ENCODE measurements at places on chromosomes 6 and 20.

- no peak for DNase-seq
Measured at GRCh38 chr6:127173156-127173940, 54.9 kb downstream of the RSPO3 start.

DNA sequence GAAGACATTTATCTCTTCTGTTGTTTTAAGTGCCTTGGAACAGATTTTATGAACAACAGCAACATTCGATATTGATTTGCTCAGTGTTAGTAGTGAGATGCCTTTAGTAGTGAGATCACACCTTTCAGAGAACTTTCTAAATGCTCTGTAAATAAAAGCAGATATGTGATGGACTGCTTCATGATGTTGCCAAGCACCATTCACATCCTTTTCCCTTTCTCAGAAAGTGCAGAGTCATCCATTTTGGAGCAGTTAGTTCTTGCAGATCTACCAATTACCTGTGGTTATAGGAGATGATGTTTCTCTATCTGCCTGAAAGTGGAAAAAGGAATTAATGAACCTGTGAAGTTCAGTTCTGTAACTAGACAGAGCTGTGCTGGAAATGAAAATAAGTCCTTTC lies 27.0 kb downstream of the CBFA2T2 start:
- no peak for DNase-seq

DNA sequence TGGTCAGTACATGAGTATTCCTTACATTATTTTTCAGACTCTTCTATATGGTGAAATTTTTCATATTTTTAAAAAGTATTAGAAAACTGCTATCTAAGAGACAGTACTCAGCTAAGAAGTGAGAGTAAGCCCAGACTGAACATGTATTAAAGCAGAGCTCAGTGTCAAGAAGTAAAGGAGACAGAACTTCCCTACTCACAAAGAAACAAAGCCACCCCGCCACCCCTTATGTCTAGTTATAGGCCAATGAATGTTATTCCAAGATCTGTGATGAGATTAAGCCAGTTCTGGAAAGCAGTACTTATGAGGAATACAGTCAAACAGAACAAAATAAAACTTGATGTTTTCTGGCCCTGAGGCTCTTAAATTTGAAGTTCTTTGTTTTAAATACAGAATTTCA lies 114.5 kb downstream of the RNGTT start:
- no peak for DNase-seq

DNA sequence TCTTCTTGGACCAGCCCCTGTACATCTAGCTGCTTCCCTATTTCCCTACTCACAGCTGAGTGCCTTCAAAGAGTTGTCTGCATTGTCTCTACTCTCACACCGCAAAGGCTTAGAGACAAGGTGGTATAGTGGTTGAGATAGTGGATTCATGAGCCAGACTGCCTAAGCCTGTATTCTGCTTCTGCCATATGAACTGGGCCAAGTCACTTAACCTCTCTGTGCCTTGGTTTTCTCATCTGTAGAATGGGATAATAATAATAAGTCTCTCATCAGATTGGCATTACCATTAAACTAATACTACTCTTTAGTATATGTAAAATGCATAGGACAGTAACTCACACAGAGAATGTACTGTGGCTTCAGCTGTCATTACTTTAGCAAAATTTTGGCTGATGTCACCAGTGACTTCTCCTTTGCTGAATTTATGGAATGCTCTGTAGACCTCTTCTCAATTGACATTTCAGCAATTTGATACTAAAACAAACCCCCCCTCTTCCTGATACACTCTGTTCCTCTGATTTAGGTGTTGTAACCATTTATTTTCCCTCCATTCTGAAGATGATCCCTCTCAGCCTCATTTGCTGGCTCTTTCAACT lies 156.1 kb downstream of the ADAT2 start:
- DNase-seq: no peak

- no peak for DNase-seq
Measured at GRCh38 chr20:23541776-23542175, 26.5 kb downstream of the CST9L start.

DNA sequence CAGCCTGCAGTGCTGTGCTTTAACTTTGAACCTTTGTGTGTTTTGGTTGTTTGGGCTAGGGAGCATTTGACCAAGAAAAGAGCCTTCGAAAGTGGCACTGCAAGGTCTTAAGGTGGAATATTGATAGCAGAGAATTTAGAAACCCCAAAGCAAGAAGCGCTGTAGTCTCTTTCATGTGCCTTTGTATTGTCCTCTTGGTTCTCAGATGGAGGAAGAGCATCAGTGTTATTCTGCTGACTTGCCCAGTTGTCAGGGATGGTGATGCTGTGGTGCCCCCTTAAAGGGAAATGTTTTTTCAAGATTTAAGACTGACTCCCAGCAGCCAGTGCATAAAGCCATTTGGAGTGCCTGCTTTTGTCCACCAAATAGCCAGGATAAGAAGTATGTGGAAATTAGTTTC lies 102.7 kb upstream of the INSM1 start:
- DNase-seq: no peak

- no peak for DNase-seq
Measured at GRCh38 chr20:51036827-51037531, 14.1 kb upstream of the KCNG1 start.

GRCh38 chr20:5668529-5668868 lies 81.7 kb upstream of the SHLD1 start:
- no peak for DNase-seq

GRCh38 chr6:3940703-3941102 lies 91.5 kb downstream of the FAM50B start:
- no peak for DNase-seq

DNA sequence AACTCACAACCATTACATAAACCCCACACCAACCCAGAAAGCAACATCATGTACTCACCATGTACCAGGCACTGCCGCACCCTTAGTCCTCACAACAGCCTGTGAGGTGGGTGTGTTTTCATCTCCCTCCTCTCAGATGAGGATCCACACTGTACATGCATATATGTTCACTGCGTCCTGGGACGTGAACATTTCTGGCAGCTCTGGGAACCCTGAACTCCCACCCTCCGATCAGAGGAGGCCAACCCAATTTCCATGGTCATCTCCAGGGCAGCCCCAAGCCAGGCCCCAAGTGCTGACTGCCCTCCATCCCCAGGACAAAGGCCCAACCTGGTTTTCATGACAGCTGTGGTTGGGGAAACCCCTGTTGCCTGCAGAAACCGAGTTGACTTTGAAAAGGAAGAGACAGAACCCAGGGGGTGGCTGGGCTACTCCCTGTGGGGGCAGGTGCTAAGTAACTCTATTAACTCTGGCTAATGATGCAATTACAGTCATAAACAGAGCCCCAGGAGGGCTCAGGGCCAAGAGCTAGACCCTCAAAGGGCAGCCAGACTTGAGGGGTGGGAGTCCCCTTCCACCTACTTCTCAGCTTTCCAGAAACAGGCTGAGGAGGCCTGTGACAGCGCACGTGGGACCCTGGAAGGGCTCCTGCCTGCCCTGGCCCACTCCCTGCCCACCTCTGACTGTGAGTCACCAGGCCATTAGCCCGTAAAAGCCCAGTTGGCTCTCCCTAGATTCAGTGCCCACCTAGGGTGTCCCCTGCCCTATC lies 2.6 kb downstream of the TFEB start:
- DNase-seq: peak; percentile 81

- DNase-seq: no peak
Measured at GRCh38 chr6:19772891-19773290, 64.3 kb upstream of the ID4 start.

- no peak for DNase-seq
Measured at GRCh38 chr20:43968341-43969000, 53.8 kb downstream of the TOX2 start.

GRCh38 chr6:36827261-36828079 lies 11.8 kb downstream of the CPNE5 start:
- DNase-seq: no peak

GRCh38 chr6:16749516-16750485 lies 11.5 kb downstream of the ATXN1 start:
- no peak for DNase-seq

GRCh38 chr6:166957805-166958076 lies 1.4 kb upstream of the RNASET2 start:
- no peak for DNase-seq

- no peak for DNase-seq
Measured at GRCh38 chr6:156731396-156731795, 45.8 kb upstream of the ARID1B start.

DNA sequence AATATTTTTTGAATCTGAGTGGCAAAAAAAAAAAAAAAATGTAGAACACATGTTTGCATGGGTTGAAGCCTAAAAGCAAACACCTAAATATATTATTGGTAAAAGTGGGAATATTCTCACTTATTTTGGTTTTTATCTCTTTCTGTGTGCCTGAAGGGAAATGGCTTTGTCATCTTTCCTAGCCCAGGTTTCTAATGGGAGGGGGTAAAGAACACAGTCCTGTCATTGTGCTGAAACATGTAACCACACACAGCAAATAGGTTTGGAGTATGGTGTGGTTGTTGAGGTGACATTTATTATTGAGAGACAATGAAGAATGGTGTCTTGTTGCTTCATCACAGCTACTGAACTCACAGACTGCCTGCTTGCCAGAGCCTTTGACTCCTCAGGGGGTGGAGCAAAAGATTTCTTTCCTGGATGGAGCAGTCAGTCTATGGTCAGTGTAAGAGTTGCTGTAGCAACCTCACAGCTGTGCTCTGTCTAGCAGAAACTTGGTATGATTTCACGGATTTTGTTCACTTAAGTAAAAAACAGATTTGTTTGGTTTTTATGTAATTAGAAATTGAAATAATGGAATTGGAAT lies 70.2 kb downstream of the CEP57L1 start:
- DNase-seq: no peak

GRCh38 chr6:93120154-93120742 lies 299.1 kb downstream of the EPHA7 start:
- no peak for DNase-seq

DNA sequence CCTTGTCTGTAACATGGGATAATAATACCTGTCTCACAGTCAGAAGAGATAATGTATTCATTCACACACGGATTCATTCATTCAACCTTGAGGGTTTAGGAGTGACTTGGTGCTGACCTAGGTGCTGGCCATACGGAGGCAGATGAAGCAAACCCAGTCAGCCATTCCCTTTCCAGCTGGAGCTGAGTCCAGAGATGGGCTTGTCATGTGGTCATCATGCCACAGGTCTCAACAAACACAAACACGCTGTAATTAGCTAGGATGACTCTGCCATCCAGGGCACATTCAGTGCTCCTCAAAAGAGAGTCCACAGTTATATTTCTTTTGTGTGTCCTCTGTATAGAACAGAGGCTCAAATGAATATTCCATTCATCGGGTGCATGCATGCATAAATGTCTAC lies 19.5 kb upstream of the PRELID3B start:
- DNase-seq: no peak

DNA sequence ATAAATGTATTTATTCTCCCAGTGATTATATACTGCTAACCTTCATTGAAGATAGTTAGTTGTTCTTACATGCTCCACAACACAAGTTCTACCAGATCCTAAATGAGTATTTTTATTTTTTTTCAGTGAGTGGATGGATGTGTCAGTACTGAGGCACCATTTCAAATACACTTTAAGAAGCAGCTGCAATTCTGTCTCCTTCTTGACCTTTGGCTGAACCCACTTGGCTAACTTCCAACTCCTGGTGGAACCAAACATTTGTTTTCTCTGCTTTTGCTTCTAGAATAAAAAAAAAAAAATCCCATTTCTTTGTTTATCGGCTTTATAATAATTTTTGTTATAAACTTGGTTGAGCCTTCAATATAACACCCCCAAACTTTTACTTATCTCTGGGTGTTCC lies 458.3 kb upstream of the MAP3K7 start:
- no peak for DNase-seq

DNA sequence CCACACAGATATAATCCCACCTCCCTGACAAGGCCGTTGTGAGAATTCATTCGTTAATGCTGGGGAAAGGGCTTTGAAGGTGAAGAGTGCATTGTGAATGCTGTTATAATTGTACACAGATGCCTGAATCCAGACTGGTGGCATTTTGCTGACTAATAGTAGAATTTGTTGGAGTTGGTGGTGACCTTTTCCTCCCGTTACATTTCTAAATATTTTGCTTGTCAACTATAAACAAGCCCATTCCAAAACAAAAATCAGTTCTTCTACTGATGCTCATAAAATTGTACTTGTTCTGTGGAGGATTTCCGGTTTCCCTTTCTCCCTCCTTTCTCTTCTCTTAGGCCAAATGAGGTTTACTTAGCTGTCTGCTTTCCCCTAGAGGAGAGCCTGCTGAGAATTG lies 253.1 kb upstream of the SUPT3H start:
- no peak for DNase-seq

DNA sequence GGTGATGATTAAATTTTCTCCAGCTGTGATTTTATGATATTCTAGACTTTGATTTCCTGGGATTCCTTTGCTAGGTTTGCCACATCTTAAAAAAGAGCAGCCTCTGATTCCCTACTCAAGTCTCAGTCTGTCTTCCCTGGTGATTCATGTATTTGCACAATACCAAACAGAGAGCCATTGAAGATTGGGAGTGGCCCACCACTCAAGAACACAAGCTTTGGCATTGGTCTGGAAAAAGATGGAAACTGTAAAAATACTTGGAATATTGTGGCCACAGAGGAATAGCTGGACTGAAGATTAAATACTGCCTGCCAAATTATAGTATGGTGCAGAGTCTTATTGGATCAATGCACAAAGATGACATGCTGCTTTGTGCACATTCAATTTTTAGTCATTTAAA lies 32.9 kb downstream of the PTCHD4 start:
- no peak for DNase-seq

GRCh38 chr6:66226109-66226508 lies 519.1 kb upstream of the EYS start:
- DNase-seq: no peak

DNA sequence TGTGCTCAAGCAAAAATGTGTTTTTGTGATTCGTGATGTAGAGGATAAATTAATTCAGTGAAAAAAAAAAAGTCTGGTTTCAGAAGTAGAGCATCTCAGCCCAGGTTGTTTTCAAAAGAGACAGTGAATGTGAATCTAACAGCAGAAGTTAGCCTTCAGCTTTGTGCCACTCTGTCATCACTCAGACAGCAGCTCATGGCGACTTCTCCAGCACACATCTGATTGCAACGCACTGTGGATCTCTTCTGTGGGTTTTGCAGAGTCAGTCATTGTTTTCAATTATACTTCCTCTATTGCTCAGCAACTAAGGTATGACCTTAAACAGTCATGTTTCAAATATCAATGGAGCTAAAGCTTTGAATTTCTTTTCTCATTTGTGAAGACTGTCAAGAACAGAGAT lies 335.5 kb upstream of the POU3F2 start:
- DNase-seq: no peak
